Globus pallidus (tissue), 1 donor: ENCODE measurements at places on chromosomes 2 and 18.

GRCh38 chr2:194166818-194167217 is 1490.2 kb upstream of the SLC39A10 start:
- peak; percentile 5 for DNase-seq

GRCh38 chr2:121008975-121009374 is 273.3 kb downstream of the GLI2 start:
- DNase-seq = no peak

DNA sequence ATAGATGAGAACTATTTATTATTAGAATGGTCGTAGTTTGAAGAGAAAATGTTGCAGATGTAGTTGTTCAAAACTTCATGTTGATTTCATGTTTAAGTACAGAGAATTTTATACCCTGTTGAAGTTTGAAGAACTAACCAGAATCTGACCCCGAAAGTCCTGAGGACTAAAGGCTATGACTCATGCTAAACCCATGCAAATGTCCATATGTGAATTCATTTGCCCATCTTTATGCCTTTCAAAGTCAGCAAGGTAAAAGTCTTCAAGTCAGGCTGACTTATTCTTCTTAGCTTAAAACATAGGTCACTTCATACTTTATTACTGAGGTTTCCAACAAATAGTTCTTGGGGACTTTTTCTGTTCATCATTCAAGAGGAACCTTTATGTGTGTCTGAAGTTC is 185.5 kb downstream of the CCDC85A start:
- no peak for DNase-seq

GRCh38 chr2:112149866-112150435 is 11.8 kb downstream of the FBLN7 start:
- DNase-seq = no peak

DNA sequence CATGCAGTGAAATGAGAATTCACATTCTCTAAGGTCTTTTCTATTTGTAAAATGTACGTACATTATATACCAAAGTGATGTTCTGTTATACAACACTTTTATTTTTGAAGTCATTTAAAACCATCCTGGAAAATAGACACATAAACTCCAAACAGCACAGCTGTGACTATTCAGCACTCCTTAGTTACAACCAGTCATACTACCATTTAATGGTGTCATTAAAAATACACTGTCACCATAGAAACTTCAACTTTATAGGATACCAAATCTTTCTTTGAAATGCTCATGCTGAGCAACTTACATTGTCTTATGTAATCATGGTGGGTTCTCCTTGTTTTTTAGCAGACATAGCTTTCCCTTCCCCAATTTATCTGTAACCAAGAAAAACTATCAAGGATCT is 85.3 kb downstream of the METTL4 start:
- no peak for DNase-seq

- DNase-seq = no peak
Measured at GRCh38 chr2:216644842-216645635, 11.8 kb downstream of the IGFBP2 start.

GRCh38 chr18:60411715-60412114 is 39.1 kb upstream of the MC4R start:
- no peak for DNase-seq

DNA sequence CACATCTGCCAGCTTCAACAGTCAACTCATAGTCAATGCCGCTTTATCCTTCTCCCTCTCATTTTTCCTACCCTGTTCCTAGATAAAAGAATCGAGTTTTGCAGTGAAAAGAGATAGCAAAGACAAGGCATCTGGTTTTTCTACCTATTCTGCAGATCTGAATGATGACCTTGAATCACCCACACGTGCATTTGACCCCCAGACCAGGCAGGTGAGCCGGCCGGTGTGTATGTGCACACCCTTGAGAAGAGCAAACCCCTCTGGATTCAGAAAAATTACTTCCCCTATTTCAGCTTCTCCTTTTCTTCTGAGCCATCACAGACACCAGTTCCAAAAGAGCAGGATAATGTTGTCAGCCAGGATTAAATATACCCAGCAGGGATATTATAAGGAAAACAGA is 115.6 kb upstream of the ST6GAL2 start:
- DNase-seq = no peak
